ENCODE measurements at places on chromosomes 13 and 19. TPM values are rescaled to one million over a fixed set of nuclear protein-coding genes. Genes with fewer than 3 reads are reported as not detected.

JSRP1 gene
- total RNA-seq: 0.63 TPM

KCNRG gene
- 0.29 TPM for total RNA-seq

ZNF382 gene
- total RNA-seq: not detected

SPACA6 gene
- total RNA-seq: 12.1 TPM

TIMM29 gene
- total RNA-seq: 11.5 TPM

SMAD9 gene
- total RNA-seq: 0.30 TPM

DAND5 gene
- total RNA-seq: 0.07 TPM

LIPE gene
- 3.0 TPM for total RNA-seq

CLPTM1 gene
- 141 TPM for total RNA-seq

PNMA8B gene
- not detected for total RNA-seq

IFNL1 gene
- not detected for total RNA-seq

ERICH4 gene
- not detected for total RNA-seq

HSD17B14 gene
- 15.3 TPM for total RNA-seq

EDDM13 gene
- total RNA-seq: not detected

ZNF540 gene
- total RNA-seq: 0.15 TPM

KLK14 gene
- total RNA-seq: 0.41 TPM

MEDAG gene
- total RNA-seq: 0.06 TPM

MEIOSIN gene
- 0.06 TPM for total RNA-seq

CEACAM5 gene
- 2.1 TPM for total RNA-seq

RASGRP4 gene
- total RNA-seq: not detected
